ENCODE measurements at places on chromosomes 5 and 9.

GRCh38 chr5:2997179-2997578 lies 245.7 kb upstream of the IRX2 start:
- DNase-seq: no peak

DNA sequence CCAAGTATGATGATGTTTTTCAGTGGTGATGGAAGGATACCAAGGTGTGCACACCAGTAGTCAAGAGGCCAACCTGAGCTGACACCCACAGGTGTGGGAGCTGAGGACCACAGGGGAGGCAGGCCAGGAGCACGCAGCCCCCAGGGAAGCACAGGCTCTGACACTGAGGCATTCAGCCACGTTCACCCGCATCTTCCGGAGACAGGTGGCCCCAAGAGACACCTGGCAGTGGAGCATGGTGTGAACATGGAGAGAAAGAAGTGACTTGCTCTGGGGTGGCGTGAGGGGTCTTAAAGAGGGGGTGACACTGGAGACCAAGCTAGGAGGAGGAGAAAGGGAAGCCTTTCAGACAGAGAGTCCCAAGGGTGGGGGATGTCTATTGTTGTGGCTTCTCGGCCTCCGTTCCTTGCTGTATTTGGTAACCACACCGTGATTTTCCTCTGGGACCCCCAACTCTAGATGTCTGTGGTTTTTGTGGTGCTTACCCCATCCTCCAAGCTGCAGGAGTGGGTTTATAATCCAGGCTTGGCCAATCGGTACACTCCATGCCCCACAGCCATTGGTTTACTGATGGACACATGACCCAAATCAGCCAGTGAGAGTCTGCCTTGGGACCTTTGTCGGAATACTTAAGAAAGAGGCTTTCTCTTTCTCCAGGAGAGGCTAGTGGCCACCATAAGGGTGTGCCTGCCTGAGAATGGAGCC lies 84.6 kb downstream of the HRH2 start:
- no peak for DNase-seq

- DNase-seq: no peak
Measured at GRCh38 chr5:81971111-81971711, 612 bp upstream of the ATG10 start.

GRCh38 chr9:130159057-130159456 lies 13.1 kb upstream of the NCS1 start:
- no peak for DNase-seq

DNA sequence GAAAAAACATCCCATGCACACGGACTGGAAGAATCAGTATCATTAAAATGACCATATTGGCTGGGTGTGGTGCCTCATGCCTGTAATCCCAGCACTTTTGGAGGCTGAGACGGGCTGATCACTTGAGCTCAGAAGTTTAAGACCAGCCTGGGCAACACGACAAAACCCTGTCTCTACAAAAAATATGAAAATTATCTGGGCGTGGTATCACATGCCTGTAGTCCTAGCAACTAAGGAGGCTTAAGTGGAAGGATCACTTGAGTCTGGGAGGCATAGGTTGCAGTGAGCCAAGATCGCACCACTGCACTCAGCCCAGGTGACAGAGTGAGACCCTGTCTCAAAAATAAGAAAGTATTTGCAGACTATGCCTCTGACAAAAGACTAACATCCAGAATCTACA lies 68.4 kb downstream of the TTC39B start:
- no peak for DNase-seq

DNA sequence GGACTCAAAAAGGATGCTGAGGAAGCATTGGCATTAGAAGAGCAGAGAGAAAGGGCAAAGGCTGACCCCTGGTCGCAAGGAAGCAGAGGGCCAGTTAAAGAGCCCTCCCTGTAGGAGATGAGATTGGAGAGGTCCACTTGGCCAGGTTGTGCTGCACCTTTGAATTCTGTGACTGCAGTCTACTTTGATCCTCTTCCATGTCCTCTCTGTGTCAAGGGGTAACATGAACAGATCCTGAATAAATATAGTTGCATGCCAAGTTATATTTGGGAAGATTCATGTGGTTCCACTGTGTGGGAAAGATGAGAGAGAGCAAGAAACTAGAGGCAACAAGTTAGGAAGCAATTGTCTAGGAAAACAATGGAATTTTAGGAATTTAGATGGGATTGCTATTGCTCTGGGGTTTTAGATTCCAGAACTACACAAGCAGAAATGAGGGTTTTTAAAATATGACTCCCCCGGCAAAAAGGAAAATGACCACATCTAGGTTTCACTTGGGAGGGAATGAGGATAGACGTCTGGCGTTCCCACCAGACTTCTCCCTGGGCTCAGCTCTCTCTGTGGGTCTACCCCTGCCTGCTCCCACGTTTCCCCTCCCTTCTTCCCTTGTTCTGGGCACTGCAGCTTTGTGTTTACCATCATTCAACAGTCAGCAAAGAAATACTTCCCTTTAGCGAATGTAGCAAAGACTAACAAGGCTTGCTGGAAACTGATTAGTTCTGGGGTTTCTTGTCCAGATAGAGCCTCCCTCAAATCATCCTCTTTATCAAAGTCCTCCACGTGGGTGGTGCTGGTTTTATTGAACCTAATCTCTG lies 63.6 kb downstream of the SNX18 start:
- DNase-seq: no peak

GRCh38 chr9:134325813-134326723 lies at the start of gene RXRA:
Gene RXRA, plus strand, starts transcription at chr9:134326455. Its CDS starts 177 bp downstream, at chr9:134326632.
- peak; percentile 60 for DNase-seq

DNA sequence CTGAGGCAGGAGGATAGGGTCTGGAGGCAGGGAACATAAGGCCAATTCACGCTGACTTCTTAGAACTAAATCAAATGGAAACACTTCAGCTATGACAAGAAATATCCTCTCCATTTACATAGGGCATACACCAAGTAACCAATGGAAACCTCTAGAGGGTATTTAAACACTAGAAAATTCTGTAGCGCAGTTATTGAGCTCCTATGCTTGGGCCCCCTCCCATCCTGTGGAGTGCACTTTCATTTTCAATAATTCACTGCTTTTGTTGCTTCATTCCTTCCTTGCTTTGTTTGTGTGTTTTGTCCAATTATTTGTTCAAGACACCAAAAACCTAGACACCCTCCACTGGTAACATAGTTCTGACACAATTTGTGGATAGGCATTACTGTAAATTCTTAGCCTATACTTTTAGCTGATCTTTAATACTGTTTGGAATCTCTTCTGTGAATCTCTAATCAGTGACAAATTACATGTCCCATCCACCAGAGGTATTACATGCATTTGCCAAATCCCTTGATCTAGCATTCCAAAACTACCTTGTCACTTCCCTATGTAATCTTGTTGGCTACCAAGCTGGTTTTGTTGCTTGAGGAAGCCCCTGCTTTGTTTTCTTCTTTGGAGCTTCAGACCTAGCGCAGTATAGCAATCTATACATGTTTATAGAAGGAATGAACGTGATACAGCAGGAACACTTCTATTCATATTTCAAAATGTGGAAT lies 61.6 kb downstream of the ST8SIA4 start:
- no peak for DNase-seq

- DNase-seq: no peak
Measured at GRCh38 chr5:9301200-9301599, 244.7 kb downstream of the SEMA5A start.

- no peak for DNase-seq
Measured at GRCh38 chr5:13632676-13633075, 311.8 kb downstream of the DNAH5 start.

GRCh38 chr5:169204788-169205400 lies 96.0 kb downstream of the SLIT3 start:
- no peak for DNase-seq

DNA sequence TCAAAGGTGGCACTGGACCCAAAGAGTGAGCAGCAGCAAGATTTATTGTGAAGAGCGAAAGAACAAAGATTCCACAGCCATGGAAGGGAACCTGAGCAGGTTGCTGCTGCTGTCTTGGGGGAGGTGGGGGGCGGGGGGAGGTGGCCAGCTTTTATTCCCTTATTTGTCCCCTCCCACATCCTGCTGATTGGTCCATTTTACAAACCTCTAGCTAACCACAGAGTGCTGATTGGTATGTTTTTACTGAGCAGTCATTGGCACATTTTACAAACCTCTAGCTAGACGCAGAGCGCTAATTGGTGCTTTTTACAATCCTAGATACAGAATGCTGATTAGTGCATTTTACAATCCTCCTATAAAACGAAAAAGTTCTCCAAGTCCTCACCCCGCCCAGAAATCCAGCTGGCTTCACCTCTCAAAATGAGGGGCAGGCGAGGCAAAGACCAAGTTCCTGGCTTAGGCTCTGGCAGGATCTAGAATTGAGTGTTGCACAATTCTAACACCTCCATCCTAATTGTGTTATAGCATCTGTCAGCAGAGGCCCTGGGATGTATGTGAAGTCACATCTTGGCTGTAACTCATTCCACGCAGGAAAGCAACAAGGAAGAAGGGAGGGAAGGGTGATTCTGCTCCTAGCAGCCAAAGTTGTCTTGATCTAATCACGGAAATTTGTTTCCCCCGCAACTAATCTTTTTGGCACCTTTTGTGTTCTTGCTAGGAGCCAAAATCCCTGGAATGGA lies 34.3 kb downstream of the ROR2 start:
- DNase-seq: no peak

DNA sequence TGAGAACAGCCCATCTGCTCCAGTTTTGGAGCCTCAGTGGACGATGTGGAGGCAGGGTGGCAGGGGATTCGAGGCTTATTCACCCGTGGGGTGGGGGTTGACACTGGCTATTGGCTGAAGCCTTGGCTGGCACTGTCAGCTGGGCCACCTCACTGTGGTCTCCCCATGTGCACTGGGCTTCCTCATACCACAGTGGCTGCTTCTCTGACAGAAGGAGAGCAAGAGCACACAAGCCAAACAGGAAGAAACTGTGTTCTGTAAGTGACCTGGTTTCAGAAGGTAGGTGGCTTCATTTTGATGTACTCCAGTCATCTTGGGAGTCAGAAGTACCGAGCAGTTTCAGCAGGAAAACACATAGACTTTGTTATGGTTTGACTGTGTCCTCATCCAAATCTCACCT lies 24.7 kb upstream of the CTNND2 start:
- DNase-seq: no peak

GRCh38 chr5:91049800-91050199 lies 333.3 kb downstream of the ARRDC3 start:
- no peak for DNase-seq

Data from stimulated activated CD8-positive, alpha-beta memory T cell treated with anti-CD3 and anti-CD28 coated beads, Interleukin-4, amount 100 ng/mL, for 4 hours (primary cell).